Activated CD8-positive, alpha-beta memory T cell treated with anti-CD3 and anti-CD28 coated beads, Interleukin-2, amount 10 ng/mL, durations not matched to agents 7 days and 5 days (primary cell): ENCODE measurements at places on chromosomes 6 and 20.

- no peak for DNase-seq
Measured at GRCh38 chr6:39441301-39441700, 118.8 kb upstream of the KCNK16 start.

DNA sequence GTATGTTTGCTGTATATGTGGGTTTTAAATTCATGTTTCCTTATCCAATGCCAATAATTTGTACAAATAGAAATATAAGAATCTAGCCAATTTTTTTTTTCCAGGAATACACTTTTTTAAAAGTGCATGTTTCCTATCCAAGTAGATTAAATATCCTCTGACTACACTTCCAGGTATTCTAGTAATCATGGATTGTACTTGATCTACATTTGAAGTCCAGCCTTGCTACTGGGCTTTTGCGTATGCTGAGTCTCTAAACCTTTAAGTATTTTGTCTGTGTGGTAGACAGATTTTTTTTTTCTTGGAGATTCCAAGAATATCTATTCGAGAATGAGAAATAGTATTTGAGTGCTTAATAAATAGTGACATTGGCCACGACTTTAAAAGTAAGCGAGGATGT is 188.3 kb downstream of the SASH1 start:
- DNase-seq = no peak

DNA sequence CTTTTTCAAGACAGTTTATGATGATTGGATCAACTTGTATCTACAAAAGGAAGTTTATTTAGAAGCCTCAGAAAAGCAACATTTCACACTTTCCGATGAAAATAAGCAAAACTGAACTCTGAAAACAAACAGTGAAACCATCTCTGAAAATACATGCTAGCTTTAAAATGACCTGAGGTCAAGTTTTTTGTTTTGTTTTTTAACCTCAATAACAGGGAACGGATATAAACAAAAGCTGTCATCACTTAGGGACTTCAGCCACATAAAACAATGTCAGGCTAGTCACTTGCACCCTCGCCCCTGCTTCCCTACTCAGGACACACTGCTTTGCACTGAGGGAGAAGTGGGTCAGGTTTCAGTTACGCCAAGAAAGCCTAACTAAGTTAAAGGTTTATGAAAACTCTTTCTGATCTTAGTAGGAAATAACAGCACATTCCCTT is 11.6 kb downstream of the BACH2 start:
- peak; percentile 56 for DNase-seq

GRCh38 chr6:114367315-114367961 is 24.6 kb upstream of the HS3ST5 start:
- DNase-seq = no peak

- no peak for DNase-seq
Measured at GRCh38 chr6:88984606-88985005, 21.2 kb upstream of the RNGTT start.

- no peak for DNase-seq
Measured at GRCh38 chr6:152273638-152274037, 363.5 kb downstream of the SYNE1 start.

DNA sequence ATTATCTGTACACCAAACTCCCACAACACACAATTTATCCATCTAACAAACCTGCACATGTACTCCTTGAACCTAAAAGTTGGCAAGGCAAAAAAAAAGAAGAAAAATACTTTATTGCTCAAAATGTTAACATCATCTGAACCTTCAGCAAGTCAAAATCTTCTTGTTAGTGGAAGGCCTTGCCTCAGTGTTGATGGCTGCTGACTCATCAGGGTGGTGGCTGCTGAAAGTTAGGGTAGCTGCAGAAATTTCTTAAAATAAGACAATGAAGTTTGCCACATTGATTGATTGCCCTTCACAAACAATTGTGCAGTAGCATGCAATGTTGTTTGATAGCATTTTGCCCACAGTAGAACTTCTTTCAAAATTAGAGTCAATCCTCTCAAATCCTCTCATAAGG is 2.7 kb upstream of the WFDC11 start:
- no peak for DNase-seq

DNA sequence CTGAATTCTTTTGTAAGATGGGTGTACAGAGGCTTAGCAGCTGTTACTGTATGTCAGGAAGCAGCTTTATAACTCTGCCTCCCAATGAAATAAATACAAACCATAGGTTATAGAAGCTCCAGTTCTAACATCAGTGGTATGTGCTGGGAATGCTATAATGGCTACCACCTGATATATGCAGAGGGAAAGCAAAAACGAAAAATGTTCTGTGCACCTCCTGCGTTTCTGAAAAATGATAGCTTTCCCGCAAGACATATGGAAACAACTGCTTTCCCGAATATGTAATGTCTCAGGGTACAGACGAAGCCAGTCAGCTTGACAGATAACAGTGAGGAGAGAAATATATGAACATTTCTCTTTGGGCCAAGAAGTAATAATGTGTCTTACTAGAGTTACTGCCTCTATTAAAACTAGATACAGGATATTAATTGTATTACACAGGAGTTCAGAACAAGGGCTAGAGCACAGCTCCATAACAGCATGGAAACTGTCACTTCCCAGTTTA is 517.0 kb upstream of the NRSN1 start:
- no peak for DNase-seq

DNA sequence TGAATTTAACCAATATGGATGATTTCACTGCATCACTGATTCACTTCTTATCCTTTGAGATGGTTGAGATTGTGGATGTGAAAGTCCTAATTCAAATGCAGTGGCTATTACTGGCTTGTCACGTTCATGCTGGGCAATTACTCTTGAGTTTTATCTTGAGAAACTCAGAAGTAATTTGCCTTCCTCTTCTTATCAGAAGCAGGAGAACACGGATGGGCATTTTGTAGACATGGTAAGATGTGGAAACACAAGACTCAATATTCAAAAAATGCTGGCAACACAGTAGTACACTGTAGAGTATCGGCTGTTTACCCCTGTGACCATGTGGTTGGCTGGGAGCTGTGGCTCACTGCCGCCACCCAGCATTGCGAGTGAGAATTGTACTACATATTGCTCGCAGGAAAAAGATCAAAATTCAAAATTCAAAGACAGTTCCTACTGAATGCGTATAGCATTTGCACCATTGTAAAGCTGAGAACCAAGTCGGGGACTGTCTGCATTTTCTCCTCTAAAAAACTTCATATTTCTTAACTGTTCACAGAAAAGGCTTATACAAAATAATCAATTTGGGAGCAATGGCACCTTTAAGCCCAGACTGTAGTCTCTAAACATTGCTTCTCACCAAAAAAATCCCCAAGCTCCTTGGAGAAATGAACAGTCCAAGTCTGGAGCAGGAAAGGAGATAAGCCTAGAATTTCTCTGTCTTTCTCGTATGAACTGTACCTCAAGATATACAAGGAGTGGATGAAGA is 61.9 kb upstream of the ELOVL5 start:
- DNase-seq = peak; percentile 68

DNA sequence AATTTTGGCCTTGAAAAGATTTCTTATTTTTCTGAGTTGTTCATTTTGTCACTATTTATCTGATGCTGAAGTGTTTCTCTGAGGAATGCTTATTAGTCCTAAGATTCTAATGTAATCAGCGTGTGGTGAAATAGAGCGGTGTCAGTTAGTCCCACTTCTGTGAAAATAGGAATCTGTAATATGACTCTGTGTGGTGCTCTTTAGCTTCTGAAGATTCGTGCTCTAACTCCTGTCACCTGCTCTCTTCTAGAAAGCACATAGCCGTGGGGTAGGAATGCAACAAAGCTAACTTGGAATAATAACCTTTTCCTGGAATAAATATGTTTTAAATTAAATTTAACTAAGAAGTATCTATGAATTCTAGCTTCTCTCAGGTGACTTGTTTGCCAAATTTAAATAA is 90.4 kb downstream of the BCKDHB start:
- no peak for DNase-seq

- no peak for DNase-seq
Measured at GRCh38 chr6:112591329-112591728, 244.2 kb downstream of the RFPL4B start.

DNA sequence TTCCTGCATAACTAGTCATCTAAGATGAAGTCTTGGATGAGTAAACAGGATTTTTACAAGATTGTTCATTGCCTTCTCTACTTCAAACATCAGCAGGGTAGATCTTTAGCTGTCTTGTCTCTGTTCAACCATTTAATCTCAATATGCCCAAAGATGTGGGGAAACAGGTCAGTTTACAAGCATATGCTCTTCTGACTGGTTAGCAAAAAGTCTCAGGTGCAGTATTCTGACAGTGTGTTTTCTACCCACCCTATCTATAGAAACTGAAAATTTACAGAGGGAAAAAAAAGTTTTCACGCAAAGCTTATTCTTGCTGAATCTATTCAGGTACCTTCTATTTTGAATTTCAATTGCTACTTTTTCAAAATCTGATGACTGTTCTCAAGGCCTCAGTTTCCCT is 29.0 kb downstream of the MAP3K5 start:
- DNase-seq = no peak

DNA sequence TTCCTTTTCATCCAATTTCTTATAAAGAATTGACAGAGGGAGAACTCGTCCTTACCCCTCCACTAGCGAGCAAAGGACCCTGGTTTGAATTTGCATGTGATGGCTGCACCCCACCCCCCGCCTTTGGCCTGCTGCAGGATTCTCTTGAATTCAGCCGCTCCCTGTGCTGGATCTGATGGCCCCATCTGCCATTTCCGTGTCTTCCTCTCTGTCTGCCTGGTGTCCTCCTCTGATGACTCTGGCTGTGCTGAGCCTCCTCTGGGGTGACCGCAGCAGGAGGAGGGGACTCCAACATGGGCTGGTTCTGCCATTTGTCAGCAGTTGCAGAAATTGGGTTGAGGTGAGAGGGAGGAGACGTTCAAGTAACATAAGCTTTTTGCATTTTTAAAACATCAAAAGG is 188.8 kb downstream of the DLL1 start:
- peak; percentile 21 for DNase-seq

DNA sequence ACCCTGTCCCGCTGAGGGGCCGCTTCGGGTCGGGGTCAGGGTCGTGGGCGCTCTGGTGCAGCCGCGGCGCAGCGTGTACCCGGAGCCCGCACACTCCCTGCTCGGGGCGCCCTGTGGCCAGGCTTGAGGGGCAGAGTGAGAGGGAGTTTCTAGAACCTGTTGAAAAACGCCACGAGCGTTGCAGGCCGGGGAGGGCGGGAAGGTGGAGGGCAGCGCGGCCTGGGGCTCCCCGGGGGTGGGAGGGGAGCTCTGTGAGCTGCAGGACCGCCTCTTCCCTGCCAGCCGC is 539 bp upstream of the BHLHE23 start:
- no peak for DNase-seq

DNA sequence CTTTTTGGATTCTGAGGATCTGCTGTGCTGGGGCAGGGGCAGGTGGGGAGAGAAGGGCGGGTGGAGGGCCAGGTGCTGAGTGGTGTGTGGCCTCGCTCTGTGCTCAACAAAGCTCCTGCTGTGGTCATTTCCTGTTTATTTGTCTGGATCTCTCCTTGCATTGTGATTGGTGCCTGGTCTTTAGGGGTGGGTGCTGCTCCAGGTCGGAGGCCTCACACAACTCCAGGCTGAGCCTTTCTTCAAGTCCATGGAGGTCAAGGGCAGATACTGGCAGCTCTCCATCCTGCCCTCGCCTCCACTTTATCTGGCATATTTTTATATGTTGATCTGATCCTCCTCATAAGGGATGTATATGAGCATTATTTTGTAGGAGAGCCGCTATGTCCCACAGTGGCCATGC is 36.2 kb downstream of the HLA-F start:
- no peak for DNase-seq

GRCh38 chr6:13762611-13763441 is 51.2 kb upstream of the RANBP9 start:
- DNase-seq = peak; percentile 67

DNA sequence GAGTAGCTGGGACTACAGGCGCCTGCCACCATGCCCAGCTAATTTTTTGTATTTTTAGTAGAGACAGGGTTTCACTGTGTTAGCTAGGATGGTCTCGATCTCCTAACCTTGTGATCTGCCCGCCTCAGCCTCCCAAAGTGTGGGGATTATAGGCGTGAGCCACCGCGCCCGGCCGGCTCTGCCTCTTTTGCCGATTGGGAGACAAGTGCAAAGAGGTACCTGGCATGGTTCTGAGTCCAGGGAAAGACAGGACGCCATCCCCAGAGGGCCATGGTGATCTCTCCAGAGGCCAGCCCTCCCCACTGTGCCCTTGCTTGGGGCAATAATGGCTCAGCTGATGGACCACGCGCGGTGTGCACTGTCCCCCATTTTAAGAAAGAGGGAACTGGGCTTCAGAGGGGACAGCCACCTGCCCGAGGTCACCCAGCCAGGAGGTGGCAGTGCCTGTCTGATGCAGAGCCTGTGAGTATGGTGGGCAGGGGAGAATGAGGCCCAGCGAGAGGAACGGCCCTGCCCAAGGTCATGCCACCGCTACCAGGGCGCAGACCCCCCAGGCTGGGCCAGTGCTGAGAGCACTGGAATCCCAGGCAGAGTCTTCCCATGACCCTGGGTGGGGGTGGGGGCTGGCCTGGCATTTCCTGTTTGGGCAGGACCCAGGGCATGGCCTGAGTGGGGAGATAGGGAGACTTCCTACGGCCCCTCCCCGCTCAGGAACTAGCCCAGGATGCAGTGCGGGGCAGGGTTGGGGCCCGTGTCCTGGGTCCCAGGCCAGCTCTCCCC is 61.0 kb downstream of the SNAI1 start:
- no peak for DNase-seq

- no peak for DNase-seq
Measured at GRCh38 chr6:161161121-161161520, 112.7 kb downstream of the AGPAT4 start.

DNA sequence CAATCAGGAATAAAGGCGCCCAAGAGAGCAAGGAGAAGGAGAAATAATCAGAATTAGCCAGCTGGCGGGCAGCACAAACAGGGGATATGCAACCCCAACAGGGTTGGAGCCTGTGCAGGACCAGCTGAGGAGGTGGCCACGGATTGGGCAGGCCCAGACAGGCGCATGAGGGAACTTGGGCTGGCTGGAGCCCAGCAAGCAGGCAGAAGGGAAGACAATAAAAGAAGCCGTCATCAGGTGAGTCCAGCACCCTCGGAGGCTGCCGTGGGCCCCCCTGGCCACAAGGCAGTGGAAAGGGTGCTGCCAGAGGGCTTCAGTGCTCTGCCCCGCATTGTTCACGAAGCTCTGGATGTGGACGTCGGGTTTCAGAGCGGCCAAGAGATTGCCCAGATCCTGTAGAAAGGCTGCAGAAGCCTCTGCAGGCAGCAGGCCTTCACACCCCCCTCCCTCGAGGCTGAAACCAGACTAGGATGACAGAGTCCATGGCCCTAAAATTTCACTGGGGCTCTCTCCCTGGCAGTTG is 28.4 kb upstream of the MAFB start:
- no peak for DNase-seq

GRCh38 chr6:6685249-6686040 is 96.9 kb downstream of the LY86 start:
- peak; percentile 38 for DNase-seq

- DNase-seq = no peak
Measured at GRCh38 chr6:131765804-131766135, 42.0 kb upstream of the ENPP1 start.

GRCh38 chr6:33585403-33586107 is 5.5 kb upstream of the BAK1 start:
- DNase-seq = peak; percentile 96
